ENCODE measurements at places on chromosomes 13 and 19. TPM values are rescaled to one million over a fixed set of nuclear protein-coding genes. Genes with fewer than 3 reads are reported as not detected.

Gene CEACAM20
- polyA plus RNA-seq = not detected

Gene KLHL1
- 0.13 TPM for polyA plus RNA-seq

Gene IL11
- 0.37 TPM for polyA plus RNA-seq

Gene CEACAM8
- polyA plus RNA-seq = not detected

Gene AP1M1
- 56.0 TPM for polyA plus RNA-seq

Gene PPM1N
- 0.69 TPM for polyA plus RNA-seq

Gene LCP1
- polyA plus RNA-seq = 5.6 TPM

Gene LILRB3
- 1.4 TPM for polyA plus RNA-seq

Gene CEACAM4
- not detected for polyA plus RNA-seq

Gene KCNK6
- 2.2 TPM for polyA plus RNA-seq

Gene CEACAM6
- polyA plus RNA-seq = not detected

Gene PRSS57
- not detected for polyA plus RNA-seq

Gene ZNF616
- 3.2 TPM for polyA plus RNA-seq

Gene EXOC3L2
- 15.4 TPM for polyA plus RNA-seq

Gene PLD3
- polyA plus RNA-seq = 175 TPM

Gene ZNF320
- polyA plus RNA-seq = 3.2 TPM

Gene RAB11B
- 148 TPM for polyA plus RNA-seq

Gene ANKRD24
- 1.8 TPM for polyA plus RNA-seq

Gene LAIR1
- polyA plus RNA-seq = 4.1 TPM

Gene CCL25
- not detected for polyA plus RNA-seq

Gene CBARP
- 1.0 TPM for polyA plus RNA-seq
